ENCODE measurements at places on chromosomes 13 and 19.

DNA sequence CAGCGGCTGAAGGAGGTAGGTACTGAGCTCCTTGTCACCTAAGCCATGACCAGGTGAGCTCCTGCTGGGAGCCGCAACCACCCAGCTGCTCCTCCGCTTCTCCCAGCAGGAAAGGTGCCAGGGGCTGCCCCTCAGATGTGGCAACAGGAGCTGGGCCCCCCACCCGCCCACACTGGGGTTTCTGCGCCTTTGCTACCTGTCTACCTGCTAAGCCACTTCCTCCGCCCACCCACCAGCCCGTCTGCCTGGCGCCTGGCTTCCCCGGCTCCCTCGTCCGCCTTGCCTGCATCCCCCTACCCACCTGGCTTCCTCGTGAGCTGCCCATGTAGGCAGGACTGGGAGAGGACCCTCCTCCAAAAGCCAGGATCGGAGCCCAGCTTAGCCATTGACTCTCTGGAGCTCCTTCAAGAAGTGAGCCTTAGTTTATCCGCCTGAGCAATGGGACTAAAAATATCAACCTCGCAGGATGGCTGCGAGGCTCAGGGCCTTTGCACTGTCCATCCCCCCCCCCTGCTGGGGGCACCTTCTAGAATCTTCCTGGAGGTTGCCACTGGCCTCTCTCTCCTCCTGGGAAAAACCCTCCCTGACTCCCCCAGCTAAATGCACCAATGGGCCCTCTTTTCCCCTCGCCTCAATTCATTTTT, 55.8 kb upstream of the KLF2 start:
- DNase-seq: no peak

DNA sequence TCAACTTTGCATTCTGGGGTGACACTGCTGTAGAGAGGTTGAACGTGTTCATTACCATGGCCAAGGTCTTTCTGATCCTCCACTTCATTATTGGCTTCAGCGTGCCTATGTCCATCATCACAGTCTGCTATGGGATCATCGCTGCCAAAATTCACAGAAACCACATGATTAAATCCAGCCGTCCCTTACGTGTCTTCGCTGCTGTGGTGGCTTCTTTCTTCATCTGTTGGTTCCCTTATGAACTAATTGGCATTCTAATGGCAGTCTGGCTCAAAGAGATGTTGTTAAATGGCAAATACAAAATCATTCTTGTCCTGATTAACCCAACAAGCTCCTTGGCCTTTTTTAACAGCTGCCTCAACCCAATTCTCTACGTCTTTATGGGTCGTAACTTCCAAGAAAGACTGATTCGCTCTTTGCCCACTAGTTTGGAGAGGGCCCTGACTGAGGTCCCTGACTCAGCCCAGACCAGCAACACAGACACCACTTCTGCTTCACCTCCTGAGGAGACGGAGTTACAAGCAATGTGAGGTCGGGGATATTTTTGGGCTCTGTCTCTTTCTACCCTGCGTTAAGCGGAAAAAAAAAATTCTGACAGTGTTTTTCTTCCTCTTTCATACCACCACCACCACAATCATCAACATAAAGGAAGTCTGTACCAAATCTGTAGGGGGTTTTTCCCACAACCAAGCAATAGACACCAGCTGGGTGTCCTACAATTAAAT, 29.5 kb downstream of the FPR3 start:
- DNase-seq: no peak

DNA sequence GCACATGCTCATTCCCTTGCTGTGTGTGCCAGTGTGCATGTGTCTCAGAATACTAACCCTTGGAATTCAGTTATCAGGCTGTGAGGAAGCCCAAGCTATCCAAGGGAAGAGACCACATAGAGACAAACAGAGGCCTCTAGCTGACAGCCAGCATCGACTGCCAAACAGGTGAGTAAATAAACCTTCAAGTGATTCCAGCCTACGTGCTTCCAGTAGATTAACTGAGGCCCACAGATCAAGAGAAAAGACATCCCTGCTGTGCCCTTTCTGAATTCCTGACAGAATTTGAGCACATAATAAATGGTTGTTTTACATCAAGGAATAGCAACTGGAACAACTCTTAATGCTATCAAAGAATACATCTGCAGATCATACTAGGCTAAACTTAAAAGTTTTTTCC, 17.5 kb downstream of the ZC3H13 start:
- no peak for DNase-seq

- DNase-seq: no peak
Observed at GRCh38 chr13:20190481-20191310, 2.0 kb downstream of the GJB2 start.

DNA sequence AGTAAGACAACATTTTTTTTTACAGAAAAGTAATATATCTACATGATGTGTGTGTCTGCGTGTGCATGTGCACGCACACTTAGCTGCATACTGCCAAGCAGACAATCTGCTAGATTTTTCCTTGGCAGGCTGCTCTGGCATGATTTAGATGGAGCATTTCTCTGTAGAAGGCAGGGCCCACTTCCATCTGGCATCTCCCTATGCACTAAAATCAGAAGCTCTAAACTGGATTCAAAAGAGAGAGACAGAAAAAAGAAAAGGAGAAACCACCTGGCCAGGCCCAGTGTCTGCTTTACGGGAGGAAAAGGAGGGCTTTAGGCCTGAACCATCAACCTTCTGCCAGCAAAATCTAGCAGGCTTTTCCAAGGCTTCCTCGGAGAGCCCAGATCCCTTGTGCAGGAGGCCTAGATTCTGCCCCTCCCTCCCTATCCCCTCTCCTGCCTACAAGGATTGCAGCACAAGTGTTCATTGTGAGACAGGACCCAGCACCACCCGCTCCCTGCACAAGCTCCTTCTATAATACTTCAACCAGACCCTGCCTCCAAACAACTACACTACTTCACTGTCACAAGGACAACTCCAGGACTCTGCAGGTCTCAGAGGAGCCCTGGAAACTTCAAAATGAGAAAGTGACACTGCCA, 99.3 kb downstream of the DOCK9 start:
- no peak for DNase-seq

DNA sequence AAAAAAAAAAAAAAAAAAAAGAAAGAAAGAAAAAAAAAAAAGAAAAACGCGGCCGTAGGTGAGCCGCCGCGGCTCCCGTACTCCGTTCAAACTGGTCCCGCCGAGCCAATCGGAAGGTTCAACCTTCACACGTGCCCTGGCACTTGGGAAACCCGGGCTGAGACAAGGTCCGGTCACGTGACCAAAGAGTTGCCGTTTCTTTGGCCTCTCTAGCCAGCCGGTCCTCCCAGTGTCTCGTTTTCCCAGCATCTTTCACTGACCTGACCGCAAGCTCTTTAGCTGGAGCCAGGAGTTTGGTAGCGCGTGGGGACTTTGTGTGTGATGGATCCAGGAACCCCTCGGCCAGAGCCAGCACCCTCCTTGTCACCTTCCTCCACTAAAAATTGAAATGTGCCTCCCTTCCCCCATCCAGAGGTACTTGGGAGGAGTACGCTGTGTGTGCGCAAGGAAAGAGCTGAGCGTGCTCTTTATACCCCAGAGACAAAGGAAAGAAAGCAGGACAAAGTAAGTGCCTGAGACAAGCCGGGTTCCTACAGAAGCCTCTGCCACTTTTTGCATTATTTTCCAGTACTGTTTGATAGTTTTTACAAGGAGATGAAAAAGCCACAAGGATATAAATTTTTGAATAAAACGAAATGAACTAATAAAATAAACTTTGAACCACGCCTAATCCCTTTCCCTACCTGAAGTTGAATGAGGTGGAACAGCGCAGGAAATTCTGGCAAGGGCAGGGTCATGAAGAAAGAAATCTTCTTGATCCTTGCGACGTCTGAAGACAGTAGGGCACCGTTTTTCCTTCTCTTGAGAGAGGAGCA, 959 bp downstream of the TNPO2 start:
- DNase-seq: peak; percentile 100

DNA sequence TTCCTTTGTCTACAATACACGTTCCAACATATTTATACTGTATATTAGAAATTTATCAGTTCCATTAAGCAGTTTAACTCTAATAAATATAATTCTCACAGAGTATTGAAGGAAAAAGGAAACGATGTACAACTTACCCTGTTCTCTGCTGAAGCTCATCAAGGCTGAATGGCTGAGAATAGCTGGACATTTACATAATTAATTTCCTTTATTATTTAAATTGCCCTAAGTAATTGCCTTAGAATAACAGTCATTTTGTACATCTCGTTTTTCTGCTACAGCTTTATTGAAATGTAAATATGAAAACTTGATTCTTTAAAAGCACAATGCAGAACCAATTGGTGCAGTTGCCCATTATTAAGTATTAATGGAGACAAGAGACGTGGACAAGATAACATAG, 648.3 kb upstream of the ATXN8OS start:
- no peak for DNase-seq

All from GM23338 (cell line).